ENCODE measurements at places on chromosomes 7 and 10.

- DNase-seq, result no peak
Measured at GRCh38 chr10:33858326-33858725, 523.9 kb upstream of the NRP1 start.

GRCh38 chr7:26046878-26047277 is 105.1 kb upstream of the NFE2L3 start:
- DNase-seq, result no peak

DNA sequence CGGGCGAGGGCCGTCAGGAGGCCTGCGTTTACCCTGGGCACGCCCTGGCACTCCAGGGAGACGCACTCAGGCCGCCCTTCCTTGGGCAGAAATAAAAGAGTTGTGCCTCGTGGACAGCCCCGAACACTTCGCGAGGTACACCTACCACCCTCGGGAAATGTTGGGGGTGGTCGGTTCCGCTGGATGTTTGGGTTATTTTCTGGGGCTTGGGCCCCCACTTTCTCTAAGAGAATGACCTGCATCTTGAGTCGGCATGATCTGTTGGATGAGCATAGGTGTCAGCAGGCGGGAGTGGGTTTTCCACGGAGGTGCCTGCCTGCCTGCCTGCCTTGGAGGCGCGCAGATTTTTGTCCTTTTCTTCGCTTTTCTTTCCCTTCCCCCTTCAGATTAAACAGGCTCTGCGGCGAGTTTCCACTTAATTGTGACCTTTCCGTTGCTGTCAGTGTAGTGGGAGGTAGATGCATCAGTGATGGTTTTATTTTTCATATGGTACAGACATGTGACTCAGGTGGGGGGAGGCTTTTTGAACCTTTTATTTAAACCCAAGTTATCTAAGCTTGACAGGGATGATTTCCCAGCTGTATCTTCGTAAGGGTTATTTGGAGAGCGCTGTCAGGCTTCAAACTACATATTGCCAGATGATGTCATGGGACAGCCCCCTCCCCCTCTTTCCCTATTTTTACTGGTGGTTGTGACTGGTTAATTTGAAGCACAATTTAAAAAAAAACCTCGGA is 661 bp downstream of the HECTD2 start:
- DNase-seq, result no peak

DNA sequence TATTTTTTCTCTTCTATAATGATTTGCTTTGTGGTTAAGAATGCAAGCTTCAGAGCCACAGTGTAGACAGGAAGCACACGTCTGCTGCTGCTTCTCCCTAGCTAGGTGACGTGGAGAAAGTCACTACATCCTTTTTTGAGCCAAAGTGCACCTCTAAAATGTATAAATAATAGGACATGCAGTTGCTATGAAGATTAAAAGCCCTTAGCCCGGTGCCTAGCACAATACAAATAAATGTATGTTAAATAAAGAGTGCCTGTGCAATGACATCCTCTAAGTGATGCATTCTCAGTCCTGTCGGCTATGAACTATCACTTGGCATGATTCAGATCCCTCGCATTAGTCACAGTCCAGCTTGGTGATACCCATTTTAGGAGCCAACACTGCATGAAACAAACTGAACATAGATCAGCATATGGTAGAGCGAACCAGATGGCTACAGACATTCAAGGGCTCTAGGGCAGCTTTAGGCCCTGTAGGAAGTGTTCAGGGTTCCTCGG is 4.8 kb upstream of the TRDMT1 start:
- no peak for DNase-seq

- DNase-seq, result no peak
Measured at GRCh38 chr7:157444011-157444842, 107.4 kb downstream of the DNAJB6 start.

DNA sequence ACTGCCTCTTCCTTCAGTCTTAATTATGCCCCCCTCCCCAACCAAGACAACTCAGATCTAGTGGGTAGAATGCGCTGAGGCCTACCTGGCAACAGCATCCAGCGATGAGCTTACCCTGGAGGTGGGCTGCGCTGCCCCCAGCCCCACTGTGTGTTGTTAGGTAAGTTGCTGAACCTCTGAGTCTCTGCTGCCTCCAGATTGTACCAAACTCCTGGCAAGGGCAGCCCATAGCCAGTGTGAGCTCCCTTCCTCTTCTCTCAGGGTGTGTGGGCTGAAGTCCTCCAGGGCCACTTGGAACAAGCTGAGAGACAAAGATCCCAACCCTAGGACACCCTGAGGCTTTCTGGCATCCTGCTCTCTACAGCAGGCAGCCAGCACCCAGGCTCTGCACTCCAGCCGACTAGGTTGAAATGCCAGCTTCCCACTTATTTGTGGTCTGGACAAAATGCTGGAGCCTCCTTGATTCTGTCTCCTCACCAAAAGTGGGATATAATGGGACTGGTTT is 135.3 kb downstream of the ARHGAP22 start:
- DNase-seq, result no peak

GRCh38 chr10:68957284-68957615 is 1.3 kb downstream of the DDX21 start:
- no peak for DNase-seq

- DNase-seq, result no peak
Measured at GRCh38 chr7:43906331-43907010, at the start of gene URGCP. Gene URGCP (minus strand): TSS chr7:43906596. CDS start chr7:43906575, 21 bp downstream.

- no peak for DNase-seq
Measured at GRCh38 chr7:148886844-148887243, 2.8 kb upstream of the EZH2 start.

- DNase-seq, result no peak
Measured at GRCh38 chr7:114659409-114660125, 245.0 kb downstream of the FOXP2 start.

DNA sequence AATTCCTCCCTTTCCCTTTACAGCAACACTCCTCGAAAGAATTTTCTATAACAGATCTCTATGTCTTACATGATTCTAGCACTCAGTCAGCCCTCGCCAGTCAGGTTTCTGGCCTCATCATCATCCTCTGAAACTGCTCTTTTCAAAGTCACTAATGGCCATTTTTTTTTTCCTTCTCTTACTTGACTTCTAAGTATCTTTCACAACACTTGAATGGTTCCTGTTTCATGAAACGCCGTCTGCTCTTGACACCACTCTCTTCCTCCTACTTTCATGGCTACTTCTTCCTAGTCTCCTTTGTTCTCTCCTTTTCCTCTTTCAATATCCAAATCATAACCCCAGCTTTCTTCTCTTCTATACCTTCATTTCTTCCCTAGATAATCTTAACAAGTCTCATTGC is 100.5 kb upstream of the NRP1 start:
- no peak for DNase-seq

DNA sequence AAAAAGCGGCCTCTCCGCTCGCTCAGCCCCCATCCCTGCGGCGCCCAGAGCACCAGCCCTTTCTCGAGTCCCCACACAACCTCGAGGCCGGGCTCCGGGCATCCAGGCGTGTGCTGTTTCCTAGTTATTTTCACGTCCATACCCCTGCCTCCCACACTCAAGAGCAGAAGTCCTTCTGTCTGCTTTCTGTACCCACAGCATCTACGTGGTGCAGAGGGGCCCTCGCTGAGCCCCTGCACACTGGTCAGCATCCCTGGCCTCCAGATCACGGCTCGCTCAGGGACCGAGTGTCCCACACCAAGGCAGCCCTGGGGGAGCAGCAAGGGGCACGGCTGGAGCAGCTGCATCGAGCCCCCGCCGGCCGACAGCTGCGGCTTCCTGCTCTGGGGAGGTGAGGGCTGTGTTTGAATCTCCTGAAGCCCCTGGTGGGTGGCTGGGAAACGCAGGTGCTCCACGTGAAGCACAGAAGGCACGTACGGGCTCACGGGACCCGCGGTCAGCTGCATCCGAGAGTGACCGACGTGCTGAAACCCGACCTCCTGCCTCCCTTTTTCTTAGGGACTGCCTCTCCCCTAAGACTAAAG is 333.1 kb downstream of the DNAJB6 start:
- DNase-seq, result no peak

DNA sequence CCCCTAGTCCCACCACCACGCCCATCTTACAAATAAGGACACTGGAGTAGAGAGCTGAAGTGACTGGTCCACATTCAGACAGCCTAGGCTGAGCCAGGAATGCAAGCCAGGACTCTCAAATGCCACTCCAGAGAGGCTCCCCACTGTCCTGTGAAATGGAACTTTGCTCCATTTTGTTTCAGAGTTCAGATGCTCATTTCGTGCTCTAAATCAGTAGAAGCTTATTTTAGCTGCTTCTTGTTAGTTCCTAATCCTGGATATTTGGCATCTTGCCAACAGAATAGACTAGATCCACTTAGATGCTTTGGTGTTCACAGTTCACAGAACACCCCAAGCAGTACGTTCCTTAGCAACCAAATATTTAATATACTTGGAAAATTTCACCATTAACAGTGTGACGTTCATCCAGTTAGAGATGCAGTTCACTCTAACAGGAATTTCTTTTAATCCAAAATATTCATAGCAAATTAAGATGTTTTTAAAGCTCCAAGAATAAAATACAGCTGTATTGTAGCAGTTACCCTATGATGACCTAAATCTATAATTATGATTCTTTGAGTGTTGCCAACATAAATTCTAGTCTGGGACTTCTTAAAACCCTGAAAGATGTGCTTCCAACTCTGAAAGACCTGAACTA is 7.3 kb downstream of the MMP21 start:
- DNase-seq, result no peak

GRCh38 chr7:46162609-46163008 is 241.5 kb upstream of the IGFBP3 start:
- no peak for DNase-seq

- no peak for DNase-seq
Measured at GRCh38 chr10:132904814-132905649, 37.3 kb downstream of the CFAP46 start.

DNA sequence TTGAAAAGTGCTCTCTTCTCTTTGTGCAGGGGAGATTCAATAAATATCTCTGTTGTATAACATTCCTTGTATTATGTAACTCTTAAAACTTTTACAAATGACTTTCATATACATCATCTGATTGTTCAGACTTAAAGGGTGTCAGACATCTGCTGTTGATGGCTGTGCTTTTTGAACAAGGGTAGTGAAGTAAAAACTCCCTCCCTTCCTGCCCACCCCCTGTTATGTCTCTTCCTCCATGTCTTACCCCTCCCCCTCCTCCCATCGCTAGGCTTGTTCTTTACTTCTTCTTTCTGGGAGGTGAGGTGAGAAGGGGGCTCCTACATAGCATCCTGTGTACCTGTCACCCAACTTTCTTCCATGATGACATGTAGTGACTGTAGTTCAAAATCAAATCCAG is 23.4 kb upstream of the ABCB4 start:
- DNase-seq, result no peak

GRCh38 chr10:78774999-78775711 is 293.6 kb upstream of the ZMIZ1 start:
- DNase-seq, result no peak

- no peak for DNase-seq
Measured at GRCh38 chr10:125883211-125883610, 2.1 kb upstream of the DHX32 start.

GRCh38 chr10:132412316-132413192 is 15.6 kb downstream of the PWWP2B start:
- DNase-seq, result no peak

DNA sequence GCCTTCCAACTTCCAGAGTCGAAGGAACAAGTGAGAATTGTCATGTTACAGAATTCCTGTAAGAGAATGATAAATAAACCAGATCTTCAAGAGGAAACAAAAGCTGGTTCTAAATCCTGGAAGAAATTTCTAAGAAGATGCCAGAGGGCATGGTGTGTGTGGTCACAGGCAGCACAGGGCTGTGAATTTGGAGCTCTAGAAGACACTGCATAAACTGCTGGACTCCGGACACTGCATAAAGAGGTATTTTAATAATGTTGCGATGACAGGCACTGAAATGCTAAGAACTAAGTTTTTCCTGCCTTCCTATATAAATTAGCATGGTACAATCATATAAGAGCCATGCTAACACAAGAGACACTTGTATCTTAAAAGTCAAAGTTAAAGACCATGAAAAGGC is 86.0 kb downstream of the LARP4B start:
- DNase-seq, result no peak

DNA sequence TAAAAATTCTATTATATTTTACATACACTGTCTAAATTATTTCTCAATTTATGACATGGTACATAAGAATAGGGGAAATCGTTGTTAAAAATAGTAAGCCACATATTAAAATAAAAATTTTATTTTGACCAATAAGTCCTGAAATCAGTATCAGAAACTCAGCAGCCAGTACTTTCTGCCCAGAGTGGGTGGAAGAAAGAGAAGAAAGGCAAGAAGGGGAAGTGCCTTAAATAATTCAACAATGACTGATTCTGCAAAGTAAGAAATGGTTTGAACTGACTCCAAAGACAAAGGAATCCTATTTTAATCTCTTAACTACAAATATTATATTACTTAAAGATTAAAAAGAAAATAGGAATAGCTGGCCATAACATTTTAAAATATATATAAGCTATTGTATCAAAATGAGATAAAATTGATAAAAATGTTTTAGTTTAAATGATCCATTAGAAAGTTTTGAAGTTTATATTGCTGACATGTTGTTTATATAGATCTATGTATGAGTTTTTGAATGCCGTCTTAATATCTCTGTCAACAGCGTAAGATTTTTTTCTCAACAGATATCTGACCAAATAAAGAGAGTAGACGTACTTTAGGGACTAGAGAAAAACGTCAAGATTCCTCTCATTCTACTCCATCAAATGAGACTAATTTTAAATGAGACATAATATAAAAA is 30.2 kb upstream of the NRCAM start:
- DNase-seq, result no peak

DNA sequence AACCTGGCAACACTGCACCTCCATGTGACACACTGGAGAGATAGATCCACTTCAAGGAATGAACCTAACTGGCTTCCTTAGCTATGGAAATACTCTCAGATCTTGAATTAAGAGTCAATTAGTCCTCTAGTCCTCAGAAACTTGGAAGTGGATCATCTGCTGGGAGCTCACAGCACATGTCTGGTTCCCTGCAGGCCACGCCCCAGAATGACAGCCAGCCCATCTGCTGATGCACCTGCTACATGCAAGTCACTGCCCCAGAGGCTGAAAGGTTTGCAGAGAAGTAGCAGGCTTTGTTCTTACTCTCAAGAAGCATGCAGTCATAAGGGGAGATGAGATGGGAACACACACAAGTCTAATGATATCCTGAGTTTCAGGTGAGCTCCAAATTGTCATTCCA is 275.9 kb downstream of the SKAP2 start:
- DNase-seq, result no peak

GRCh38 chr7:2079332-2080059 is 153.2 kb downstream of the MAD1L1 start:
- no peak for DNase-seq

- DNase-seq, result no peak
Measured at GRCh38 chr10:122232769-122233168, 38.3 kb upstream of the BTBD16 start.

- DNase-seq, result no peak
Measured at GRCh38 chr7:157044147-157044687, 33.8 kb upstream of the MNX1 start.

- DNase-seq, result peak; percentile 22
Measured at GRCh38 chr10:27258838-27259812, 18.5 kb upstream of the ACBD5 start.
